Ovary (tissue), 10 donors: ENCODE measurements at places on chromosomes 1 and 21.

GRCh38 chr1:3275471-3276340 is 178.8 kb upstream of the ARHGEF16 start:
- no peaks in the 10 kb centered on the region for H3K4me1 ChIP-seq
- H3K27me3 ChIP-seq: no peaks in the 10 kb centered on the region

DNA sequence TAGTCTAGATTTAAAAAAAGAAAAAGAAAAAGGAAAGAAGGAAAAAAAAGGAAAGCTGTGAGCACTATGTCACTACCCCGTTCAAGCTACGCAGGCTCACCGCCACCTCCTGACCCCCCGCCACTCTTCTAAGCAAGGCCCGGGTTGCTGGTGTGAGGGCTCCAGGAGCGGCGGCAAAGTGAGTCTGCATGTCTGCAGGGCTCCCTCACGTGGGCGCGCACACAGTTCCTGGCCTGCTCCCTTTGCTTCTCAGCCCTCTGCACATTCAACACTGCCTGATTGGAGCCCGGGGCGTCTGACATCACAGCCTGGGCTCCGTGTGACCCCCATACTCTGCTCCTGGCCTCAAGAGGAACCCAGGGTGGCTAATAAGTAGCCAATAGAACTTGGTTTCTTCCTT is 81.4 kb upstream of the TLR5 start:
- DNase-seq: no peak
- H3K4me3 ChIP-seq: no peak overlapping the region
- no peaks in the 10 kb centered on the region for H3K4me1 ChIP-seq

GRCh38 chr1:41360074-41360785 is 1.0 kb upstream of the FOXO6 start:
- peaks cover 6% of the 10 kb centered on the region for H3K4me1 ChIP-seq
- no peak overlapping the region for H3K27ac ChIP-seq
- no peak overlapping the region for H3K4me3 ChIP-seq
- peak; percentile 21 for DNase-seq

- no peak overlapping the region for H3K4me3 ChIP-seq
- no peaks in the 10 kb centered on the region for H3K27me3 ChIP-seq
- H3K4me1 ChIP-seq: no peaks in the 10 kb centered on the region
Measured at GRCh38 chr1:240254006-240254405, 162.3 kb downstream of the FMN2 start.

DNA sequence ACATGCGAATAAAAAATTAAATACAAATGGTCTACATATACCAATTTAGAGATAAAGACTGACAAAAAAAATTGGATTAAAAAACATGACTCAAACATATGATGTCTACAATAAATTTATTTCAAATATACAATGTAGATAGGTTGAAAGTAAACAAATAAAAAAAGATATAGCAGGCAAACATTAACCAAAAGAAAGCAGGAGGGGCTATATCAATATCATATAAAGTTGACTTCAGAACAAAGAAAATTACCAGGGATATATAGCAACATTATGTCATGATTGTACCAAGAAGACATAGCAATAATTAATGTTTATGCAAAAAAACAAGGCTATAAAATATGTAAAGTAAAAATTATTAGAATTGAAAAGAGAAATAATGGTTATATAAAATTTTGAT is 49.9 kb upstream of the INSL5 start:
- no peak for DNase-seq
- no peaks in the 10 kb centered on the region for H3K27me3 ChIP-seq
- no peak overlapping the region for H3K27ac ChIP-seq

- H3K4me1 ChIP-seq: peaks cover 3% of the 10 kb centered on the region
- H3K27me3 ChIP-seq: no peaks in the 10 kb centered on the region
- no peak for DNase-seq
- no peaks in the 10 kb centered on the region for H3K36me3 ChIP-seq
- no peak overlapping the region for H3K4me3 ChIP-seq
Measured at GRCh38 chr1:160748181-160748877, 9.3 kb downstream of the SLAMF7 start.

- no peak overlapping the region for H3K4me3 ChIP-seq
- peaks cover 6% of the 10 kb centered on the region for H3K4me1 ChIP-seq
- no peaks in the 10 kb centered on the region for H3K27me3 ChIP-seq
- no peak overlapping the region for H3K27ac ChIP-seq
Measured at GRCh38 chr1:201015551-201016091, 7.9 kb downstream of the KIF21B start.

DNA sequence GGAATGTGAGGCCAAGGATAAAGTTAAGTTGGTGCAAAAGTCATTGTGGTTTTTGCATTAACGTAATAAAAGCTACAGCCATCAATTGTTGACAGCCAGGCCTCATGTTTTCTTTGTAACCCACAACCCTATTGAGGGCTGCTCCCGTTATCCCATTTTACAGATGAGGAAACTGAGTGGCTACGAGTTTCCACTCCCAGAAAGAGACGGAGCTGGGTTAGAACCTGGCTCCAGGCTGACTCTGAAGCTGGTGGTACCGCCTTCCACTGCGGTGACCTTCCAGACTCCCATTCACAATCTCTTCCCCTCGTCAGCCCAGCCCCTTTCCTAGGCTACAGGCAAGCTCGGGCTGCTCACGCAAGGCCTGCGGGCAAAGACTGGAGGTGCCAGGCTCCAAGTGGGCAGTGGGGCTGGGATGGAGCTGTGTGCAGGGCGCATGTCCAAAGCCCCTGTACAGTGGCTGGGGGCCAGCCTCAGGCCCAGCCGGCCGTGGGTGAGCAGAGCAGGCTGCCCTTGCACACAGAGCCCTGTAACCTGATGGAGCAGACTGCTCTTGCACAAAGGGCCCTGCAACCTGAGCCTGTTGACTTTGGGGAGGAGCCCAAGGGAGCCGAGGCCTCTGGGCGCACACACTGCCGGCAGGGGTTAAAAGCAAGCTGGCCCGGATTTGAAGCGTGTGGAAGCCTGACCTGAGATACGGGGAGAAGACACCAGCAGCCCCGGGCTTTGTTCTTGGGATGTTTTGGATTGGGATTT is 97.4 kb upstream of the TMPRSS2 start:
- no peaks in the 10 kb centered on the region for H3K27me3 ChIP-seq
- H3K36me3 ChIP-seq: no peaks in the 10 kb centered on the region
- peaks cover 3% of the 10 kb centered on the region for H3K4me1 ChIP-seq
- no peak overlapping the region for H3K27ac ChIP-seq
- no peak for DNase-seq

- H3K36me3 ChIP-seq: no peaks in the 10 kb centered on the region
Measured at GRCh38 chr1:14479865-14480264, 118.6 kb upstream of the KAZN start.

- H3K27ac ChIP-seq: no peak overlapping the region
- no peaks in the 10 kb centered on the region for H3K27me3 ChIP-seq
- no peaks in the 10 kb centered on the region for H3K4me1 ChIP-seq
Measured at GRCh38 chr21:43627527-43627926, 31.8 kb downstream of the HSF2BP start.

DNA sequence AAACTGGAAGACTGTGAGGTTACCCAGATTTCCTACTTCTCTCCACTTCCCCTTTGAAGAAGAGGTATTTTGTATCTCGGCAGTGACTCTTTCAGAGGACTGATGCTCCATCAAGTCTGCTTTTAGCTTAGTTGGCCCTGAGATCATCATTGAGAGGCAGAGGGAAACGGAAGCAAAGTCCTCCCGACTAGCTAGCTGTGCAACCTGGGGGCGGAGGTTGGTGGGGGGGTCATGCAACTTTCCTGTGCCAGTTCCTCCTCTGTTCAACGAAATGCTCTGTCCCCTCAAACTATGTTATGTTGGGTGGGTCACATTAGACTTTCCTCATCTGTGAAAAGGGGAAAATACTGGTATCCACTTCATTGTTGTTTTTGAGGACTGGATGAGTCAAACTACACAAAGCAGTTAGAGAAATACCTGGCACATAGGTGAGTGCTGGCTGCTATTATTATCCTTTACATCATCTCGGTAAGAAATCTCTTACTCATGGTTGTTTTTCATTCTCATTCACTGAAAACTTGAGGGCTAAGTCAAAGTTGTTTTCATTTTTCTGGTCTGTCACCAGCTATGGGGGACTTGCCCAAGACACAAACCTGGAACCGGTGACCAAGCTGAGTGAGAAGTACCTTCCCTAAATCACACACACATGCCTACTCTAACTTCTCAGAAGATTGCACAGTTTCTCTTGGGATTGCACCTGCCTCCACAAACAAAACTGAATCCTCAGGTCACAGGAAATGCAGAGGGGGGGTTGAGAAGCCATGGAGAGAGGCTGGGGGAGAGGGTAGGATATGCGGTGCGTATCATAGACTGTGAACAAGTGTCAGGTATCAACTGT is 83.3 kb downstream of the ABCA4 start:
- H3K27ac ChIP-seq: no peak overlapping the region
- no peak for DNase-seq
- no peak overlapping the region for H3K4me3 ChIP-seq
- no peaks in the 10 kb centered on the region for H3K27me3 ChIP-seq
- no peaks in the 10 kb centered on the region for H3K36me3 ChIP-seq
- H3K4me1 ChIP-seq: peaks cover 2% of the 10 kb centered on the region
